ENCODE measurements at places on chromosomes 2 and 18.

- no peak for DNase-seq
Measured at GRCh38 chr2:172239944-172240590, 137.4 kb upstream of the DLX2 start.

GRCh38 chr2:9974343-9974742 lies 22.9 kb downstream of the GRHL1 start:
- DNase-seq: no peak

DNA sequence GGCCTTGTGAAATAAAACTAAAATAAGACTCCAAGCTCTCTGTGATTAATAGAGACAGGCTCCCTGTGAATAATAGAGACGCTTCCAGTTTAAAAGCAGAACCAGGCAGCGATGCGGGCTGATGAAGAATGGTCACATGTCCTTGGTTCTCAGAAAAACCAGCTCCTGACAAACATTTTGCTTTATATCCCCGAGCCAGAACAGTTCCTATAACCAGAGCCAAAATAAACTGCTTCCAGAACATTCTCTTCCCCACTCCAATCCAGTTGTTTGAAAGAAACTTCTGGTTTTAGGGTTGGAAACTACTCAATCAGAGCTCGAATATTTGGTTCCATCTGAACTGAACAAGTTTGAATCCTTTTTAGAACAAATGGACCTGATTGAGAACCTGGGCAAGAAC lies 213.7 kb downstream of the TSN start:
- DNase-seq: no peak

GRCh38 chr2:203758841-203759689 lies 52.6 kb downstream of the CD28 start:
- DNase-seq: no peak

DNA sequence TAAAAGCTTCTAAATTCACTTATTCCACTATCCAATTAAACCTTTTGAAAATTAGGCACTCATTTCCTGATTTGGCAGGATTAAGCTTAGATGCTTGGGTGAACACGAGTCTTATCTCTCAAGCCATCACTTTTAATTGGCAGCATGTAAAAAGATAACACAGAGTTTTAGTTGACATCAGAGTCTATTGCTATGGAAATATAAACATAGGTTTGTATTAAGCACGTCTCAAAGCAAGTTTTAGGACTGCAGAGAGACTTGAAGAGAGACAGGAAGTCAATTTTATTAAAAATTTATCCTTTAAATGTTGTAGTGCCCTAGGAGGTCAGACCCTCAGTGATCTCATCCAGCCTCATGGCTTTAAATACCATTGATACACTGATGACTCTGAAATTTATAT lies 5.6 kb downstream of the RBKS start:
- no peak for DNase-seq

DNA sequence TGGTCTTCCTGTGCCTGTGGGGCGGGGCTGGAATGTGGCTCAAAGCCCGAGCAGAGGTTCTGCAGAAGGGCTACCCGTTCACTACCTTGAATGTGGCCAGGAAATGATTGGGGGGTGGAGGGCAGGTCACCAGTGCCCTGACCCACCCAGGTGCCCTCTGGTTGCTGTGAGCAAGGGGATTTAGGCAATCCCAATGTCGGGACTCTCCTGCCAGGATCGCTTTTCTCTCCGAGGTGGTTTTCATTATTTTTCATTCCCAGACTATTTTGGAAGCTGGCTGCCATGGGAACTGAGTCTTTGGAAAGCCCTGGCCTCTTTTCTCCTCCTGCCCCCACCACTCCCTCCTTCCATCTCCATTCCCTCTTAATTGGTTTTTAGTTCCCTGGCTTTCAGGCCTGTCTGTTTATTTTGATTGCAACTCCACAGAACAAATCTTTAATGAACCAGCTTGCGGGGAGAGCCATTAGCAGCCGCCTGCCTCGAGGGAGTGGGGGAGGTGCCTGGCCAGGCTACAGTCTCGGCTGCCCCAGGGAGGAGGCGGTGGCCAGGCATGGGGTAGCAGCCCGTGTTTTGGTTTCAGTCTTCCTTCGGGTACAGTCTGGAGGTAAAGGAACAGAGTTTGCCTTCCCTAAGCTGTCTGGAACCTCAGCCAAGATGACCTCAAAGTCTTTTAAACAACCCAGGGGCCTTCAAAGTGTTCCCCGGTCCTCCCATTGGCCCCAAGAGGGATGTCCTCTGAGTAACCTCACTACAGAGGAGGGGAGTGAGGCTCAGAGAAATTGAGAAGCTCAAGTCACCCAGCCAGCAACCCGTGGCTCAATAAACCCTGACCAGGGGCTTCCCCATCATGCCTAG lies 114.4 kb upstream of the HAAO start:
- no peak for DNase-seq

- no peak for DNase-seq
Measured at GRCh38 chr2:70675862-70676261, 92.1 kb downstream of the ADD2 start.

DNA sequence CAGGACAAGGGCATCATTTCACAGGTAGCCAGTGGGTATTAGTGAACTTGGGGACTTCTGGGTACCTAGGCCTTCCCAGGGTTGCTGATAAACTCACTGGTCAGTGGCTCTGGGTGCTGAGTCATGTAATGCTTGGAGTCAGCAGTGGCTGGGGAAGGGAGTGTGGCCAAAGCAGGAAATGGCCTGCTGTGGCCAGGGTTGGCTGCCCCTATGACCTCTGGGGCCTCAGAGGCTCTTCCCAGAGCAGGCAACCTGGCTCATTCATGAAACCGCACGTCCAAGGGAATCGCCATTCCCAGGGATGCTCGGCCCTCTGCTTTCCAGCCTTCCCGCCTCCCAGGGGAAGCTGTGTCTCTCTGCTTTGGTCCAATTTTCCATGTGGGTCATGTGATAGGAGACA lies 294.9 kb downstream of the DYSF start:
- no peak for DNase-seq

- no peak for DNase-seq
Measured at GRCh38 chr2:68040078-68040477, 22.7 kb downstream of the C1D start.

- DNase-seq: no peak
Measured at GRCh38 chr18:63180971-63181376, 138.6 kb downstream of the BCL2 start.

- DNase-seq: no peak
Measured at GRCh38 chr2:179438654-179439053, 174.0 kb upstream of the SESTD1 start.

DNA sequence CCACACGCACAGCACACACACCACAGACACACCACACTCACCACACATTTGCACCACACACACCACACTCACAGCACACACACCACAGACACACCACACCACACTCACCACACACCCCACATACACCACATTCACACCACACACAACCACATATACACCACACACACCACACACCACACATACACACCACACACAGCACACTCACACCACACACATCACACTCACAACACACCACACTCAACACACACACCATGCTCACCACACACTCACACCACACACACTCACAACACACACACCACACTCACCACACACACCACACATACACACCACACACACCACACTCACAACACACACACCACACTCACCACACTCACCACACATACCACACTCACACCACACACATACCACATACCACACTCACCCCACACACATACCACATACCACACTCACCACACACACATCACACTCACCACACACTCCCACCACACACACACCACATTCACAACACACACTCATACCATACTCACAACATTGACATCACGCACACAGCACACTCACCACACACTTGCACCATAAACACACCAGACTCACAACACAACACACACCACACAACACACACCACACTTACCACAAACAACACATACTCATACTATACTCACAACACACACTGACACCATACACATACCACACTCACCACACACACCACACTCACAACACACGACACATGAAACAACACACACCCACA lies 60.0 kb downstream of the SDC1 start:
- no peak for DNase-seq

GRCh38 chr18:39571511-39571910 lies 2005.9 kb upstream of the CELF4 start:
- no peak for DNase-seq

DNA sequence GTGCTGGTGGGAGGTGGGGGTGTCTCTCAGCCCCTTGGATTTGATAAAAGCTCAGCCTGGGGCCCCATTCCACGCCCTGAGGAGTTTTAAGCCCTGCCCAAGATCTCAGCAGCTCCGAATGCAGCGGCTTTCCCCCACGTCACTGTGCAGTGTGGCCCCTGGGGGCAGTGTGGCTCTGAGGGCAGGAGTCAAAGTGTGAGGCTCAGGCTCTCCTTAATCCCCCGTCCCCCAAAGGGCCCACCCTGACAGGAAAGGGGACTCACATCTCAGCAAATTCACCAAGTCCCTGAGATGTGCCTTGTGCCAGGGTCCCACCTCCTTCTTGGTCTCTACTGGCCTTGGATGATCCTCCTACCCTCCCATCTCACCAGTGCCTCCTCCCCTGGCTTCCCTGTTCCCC lies 25.2 kb downstream of the NPPC start:
- DNase-seq: no peak

- DNase-seq: no peak
Measured at GRCh38 chr18:35371412-35372195, 5.5 kb downstream of the ZNF396 start.

GRCh38 chr18:57150081-57150480 lies 3.2 kb downstream of the BOD1L2 start:
- DNase-seq: no peak

DNA sequence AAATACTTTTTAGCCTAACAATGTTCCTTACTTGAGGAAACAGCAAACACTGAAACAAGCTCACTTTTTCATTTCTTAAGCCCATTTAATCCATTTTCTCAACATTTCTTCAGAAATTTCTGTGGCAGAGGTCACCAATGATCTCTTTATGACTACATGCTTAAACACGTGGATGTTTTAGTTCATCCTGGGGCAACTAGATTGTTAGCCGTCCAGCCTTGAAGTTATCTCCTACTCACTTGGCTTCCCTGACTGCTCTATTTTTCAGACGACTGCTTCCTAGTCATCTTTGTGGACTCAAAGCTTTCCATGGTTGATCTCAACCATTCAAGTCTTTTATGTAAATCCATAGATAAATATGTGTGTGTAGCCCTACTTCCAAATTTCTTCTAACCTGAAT lies 24.1 kb downstream of the CD302 start:
- no peak for DNase-seq

- DNase-seq: no peak
Measured at GRCh38 chr18:8139891-8140406, 469.3 kb upstream of the RAB12 start.

DNA sequence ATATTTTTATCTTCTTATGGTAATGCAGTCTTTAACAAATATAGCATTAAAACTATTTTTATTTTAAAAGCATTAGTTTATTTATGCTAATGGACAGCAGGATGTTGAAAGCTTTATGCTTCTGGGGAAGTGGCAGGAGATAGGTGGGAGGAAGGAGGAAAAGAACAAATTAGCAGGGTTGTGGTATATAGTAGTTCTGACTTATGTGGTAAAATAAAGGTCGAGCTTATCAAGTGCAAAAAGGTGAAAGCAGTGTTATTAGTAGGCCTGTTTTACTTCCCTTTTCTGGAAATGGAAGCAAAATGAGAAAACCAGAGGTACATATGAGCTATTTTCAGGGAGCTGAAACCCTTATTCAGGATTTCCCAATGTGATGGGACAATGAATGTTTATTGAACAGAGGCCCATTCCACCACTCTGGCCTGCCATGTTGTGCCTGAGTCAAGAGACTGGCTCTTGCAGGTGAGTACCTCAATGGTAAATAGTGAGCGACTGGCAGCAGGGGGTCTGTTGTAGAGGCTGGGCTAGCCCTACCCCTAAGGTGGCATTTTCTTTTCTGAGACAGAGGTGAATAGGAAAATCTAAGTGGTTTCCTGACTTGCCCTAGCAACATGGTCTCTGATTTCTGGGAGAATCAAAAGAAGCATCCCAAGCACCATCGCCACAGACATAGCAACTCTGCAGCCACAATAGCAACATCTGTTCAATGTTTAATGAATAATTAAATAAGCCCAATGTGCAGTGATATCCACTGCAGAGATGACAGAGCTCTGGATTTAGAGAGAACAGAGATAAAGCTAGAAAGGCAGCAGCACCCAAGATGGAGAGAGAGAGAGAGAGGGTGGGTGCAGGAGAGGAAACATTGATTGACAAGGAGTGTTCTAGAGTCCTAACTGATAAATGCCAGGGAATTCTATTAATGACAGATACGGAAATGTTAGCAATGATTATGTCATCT lies 119.7 kb downstream of the UPP2 start:
- no peak for DNase-seq

- no peak for DNase-seq
Measured at GRCh38 chr2:20018601-20019152, 6.2 kb upstream of the MATN3 start.

DNA sequence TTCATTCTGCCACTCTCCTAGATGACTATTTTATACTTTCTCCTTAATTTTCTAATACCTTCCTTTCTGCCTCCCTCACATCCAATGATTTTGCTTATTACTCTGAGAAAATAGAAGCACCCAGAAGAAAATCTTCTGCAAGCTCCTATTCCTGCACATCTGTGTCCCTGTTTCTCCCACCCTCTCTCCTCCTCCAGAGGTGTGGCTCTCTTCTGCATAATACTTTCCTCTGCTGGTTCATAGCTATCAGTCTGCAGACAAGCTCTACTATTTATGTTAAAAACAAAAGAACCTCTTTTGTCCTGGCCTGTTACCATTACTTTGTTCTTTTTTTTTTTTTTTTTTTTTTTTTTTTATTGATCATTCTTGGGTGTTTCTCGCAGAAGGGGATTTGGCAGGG lies 34.3 kb downstream of the ACSL3 start:
- no peak for DNase-seq

GRCh38 chr18:23154823-23155500 lies 19.7 kb downstream of the CABLES1 start:
- no peak for DNase-seq

- no peak for DNase-seq
Measured at GRCh38 chr2:208415255-208415654, 8.7 kb downstream of the PTH2R start.

DNA sequence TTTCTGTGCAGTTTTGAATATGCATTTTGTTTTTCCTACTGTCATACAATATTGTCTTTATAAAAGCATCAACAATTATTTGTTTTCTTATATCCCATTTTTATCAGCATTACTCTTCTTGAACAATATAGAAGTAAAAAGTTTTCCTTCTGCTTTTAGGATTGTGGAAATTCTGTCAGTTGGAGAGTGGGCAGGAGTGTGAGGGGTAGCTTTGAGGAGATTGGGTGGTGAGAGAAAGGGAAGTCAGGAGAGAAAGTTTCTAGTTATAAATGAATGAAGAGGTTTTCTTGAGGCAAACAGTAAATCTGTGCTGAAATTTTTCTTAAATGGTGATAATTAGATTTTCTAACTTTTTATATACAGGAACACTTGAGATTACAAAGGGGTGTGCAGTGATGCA lies 151.7 kb upstream of the NOSTRIN start:
- DNase-seq: no peak

GRCh38 chr2:230930928-230931555 lies 6.0 kb upstream of the GPR55 start:
- no peak for DNase-seq

All from stimulated activated CD4-positive, alpha-beta T cell treated with anti-CD3 and anti-CD28 coated beads, Interleukin-15, amount 100 ng/mL, for 1 hour (primary cell).